ENCODE measurements at places on chromosomes 13 and 19.

- no peak for DNase-seq
Observed at GRCh38 chr13:111482806-111483620, 162.6 kb downstream of the TEX29 start.

- DNase-seq = peak; percentile 87
Observed at GRCh38 chr13:34161931-34162543, 344.1 kb downstream of the RFC3 start.

GRCh38 chr13:84263354-84264069, 381.2 kb upstream of the SLITRK1 start:
- no peak for DNase-seq

DNA sequence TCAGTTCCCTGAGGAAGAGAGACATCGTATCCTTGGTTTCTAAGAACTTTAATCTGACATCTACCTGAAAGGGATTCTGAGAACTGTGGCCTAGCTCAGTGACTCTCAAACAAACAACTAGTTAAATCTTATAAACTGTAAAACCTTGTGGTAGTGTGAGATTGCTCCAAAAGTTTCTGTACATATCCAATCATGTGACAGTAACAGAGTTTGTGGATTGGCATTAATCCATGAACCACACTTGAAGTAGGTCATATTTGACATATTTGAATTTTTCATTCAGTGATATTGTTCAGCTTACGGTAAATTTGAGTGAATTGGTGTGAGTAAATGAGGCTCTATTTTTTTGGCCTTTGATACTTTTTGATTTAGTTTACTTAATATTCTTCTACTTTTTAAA, 15.0 kb downstream of the TDRD3 start:
- DNase-seq = no peak

- DNase-seq = peak; percentile 75
Observed at GRCh38 chr13:76884186-76884906, 1.9 kb downstream of the KCTD12 start.

- DNase-seq = no peak
Observed at GRCh38 chr13:111040830-111041229, 74.3 kb upstream of the ARHGEF7 start.

GRCh38 chr19:3024509-3024869, 4.6 kb downstream of the TLE2 start:
- DNase-seq = no peak

GRCh38 chr13:107808389-107808788, 406.9 kb downstream of the LIG4 start:
- DNase-seq = peak; percentile 53

- no peak for DNase-seq
Observed at GRCh38 chr19:37197768-37198167, 12.6 kb downstream of the ZNF585B start.

GRCh38 chr19:16112778-16113177, 1.1 kb downstream of the RAB8A start:
- no peak for DNase-seq

DNA sequence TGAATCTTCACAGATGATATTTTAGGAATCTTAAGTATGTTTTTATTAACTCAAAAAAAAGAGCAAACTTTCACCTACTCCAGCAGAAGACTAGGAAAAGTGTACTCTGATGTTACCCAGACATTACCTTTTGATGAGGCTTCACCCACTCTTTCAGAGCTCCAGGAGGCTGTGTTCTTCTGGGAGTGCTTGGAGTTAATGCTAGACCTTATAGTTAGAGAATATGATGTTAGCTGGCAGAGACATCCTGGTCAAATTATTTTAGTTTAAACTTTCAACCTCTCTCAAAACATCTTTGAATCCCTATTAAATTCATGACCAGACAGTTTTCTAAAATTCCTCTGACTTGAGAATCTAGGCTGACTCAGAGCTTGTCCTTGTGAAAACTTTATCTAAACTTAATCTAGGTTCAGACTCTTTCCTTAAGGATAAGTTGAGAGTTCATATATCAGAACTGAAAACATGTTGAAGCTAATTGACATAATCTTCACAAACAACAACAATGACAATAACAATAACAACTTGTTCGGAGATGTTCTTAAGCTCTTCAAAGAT, 82.8 kb downstream of the ITGBL1 start:
- DNase-seq = peak; percentile 61

DNA sequence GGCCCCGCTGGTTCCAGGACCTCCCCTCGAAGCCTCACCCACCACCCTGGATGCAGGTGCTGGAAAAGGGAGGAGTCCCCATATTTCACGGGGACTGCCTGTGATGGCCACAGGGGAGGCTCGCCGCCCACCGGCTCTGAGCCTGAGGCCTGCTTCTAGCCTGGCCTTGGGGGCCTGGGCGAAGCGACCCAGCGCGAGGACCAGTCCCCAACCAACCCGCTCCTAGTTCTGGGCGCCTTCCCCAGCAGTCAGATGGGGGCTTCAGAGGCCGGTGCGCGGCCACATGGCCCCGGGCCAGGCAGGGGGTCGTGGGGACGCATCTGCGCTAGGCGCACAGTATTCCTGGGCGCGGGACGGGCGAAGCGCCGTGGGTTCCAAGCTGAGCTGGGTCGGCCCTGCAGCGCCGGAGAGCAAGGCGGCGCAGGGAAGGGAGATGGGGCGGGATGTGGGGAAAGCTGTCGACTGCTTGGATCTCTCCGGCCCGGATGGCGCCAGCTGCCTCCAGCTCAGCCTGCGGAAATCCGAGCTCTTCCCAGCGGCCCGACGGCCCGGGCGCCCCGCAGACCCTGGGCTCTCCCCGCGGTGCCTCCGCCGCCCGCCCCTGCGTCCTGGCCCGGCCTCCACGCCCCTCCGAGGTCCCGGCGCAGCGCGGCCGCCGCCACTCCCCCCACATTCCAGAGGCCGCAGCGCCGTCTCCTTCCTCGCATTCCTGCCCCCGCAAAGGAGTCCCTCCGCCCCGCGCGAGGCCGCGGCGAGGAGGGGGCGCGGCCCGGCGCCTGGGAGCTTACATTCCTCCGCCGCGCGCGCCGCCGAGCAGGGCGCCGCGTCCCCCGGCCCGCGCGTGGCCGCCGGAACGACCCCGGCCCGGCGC, at the start of gene WTIP:
Gene WTIP (plus strand): TSS at position 788 of the 871 bp plus-strand sequence. CDS start 217 bp downstream, outside the sequence.
- peak; percentile 95 for DNase-seq

DNA sequence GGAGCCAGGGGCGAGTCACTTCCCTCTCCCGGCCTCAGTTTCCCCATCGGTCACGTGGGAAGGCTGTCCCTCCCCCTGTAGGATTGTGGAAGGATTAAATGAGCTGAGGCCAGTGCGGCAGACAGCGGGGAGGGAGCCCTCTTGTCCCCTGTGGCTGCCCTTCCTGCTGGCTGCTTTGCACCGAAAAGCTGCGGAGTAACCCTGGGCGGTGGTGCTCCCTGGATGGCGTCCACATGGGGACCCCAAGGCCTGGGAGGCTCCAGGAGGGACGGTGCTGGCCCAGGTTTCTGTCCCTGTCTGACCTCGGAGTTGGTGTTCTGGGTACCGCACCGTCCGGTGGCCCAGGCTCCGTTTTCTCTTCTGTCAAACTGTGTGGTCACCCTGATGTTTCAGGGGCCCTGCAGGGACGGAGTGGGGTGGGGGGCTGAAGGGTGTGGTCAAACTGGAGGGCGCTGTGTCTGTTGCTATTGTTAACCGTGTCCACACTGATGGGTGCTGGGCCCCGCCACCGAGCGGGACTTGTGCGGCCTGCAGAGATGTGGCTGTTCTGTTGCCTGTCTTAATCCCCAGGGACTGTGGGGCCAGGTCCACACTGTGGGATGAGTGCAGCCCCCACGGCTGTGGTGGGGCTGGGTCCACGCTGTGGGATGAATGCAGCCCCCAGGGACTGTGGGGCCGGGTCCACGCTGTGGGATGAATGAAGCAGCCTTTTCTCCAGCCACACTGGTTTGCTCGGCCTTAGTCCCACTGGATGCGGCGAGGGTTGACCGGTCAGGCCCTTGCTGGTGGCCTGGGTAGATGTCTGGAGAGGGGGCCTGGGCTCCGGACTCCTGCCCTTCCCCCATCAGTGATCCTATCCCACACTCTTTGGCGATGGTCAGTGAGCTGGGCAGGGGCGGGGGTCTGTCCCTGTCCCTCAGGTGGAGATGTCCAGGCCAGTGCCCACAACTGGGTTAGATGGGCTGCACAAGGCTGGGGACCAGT, 6.9 kb downstream of the GNA11 start:
- no peak for DNase-seq

DNA sequence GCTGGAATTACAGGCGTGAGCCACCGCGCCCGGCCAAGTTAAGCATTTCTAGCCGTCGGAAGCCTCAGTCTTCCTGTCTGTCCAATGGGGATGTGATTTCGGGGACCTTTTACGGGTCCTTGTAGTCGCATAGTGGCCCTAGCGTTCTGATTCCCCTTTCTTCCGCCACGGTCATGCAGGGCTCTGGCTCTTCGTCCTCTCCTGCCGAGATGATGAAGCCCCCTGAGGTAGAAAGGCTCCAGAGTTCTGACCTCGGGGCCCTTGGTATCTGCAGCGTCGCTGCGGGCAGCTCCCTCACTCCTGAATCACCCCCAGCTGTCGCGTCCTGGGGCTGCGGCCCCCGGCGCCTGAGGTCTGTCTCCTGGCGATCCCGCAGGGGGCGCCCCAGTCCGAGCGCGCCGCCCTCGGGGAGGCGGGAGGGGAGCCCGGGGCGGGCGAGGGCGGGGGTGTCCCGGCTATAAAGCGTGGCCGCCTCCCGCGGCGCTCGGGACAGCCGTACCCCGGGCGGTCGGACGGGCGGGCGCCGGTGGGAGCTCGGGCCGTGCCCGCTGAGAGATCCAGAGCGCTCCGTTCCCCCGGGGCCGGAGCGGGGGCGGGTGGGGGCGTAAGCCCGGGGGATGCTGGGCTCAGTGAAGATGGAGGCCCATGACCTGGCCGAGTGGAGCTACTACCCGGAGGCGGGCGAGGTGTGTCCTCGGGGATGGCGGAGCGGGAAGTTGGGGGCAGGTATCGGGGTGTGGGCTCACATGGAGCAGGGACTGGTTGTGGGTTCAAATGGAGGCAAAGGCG, at the start of gene FOXA3:
Gene FOXA3 (plus strand): TSS at position 487 of the 789 bp plus-strand sequence. CDS start 131 bp downstream, at position 618.
- peak; percentile 65 for DNase-seq

DNA sequence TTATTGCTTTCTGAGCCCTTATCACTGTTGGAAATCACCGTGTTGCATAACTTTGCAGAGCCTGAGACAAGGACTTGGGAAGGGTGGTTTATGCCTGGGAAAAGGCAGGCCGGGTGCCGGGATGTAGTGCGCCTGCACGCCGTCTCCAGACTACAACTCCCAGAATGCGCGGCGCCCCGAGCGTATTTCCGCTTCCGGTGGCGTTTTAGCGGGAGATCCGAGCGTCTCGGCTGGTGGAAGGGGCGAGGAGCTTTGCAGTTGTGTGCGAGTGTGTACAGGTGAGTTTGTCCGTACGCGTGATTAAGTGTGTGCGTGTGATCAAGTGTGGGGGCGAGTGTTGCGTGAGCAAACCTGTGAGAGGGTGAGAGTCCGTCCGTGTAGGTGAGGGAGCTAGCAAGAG, 75.4 kb downstream of the PEG3 start:
- DNase-seq = no peak

DNA sequence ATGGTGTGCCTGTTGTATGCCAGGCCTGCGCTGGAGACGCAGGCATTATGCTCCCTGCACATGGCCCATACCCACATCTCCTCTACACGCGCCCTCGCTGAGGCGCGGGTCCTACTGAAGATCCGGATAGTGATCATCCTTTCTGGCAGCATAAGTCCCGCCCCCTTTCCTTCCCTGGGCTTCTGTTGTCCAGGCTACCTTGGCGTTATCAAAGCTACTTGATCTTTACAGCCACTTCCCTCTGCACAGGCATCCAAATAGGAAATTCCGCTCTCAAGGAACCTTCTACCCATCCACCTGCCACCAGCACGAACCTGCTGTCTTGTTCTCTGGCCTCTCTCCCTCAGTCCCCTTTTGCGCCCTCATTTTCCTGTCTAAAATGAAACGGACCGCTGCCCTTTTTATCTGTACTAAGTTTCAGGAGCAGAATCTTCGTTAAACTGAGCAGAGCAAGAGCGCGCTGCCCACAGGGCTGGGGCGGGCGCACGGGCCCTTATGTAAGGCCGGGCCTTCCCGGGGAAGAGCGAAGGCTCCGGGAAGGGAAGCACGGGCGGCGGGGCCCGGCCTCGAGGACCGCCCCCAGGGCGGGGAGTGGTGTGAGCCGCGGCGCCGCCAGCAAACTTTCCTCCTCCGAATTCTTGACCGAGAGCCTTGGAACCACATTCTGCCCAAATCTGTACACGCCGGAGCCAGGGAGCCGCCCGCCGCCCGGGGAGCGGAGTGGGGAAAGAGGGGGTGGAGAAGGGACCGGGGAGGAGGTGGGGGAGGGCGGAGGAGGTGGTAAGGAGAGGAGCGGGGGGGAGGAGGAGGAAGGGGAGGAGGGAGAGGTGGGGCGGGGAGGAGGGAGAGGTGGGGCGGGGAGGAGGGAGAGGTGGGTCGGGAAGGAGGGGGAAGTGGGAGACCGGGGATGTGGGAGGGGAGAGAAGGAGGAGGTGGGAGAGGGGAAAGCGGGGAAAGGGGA, 920 bp upstream of the UBE2L5 start:
- peak; percentile 91 for DNase-seq

- no peak for DNase-seq
Observed at GRCh38 chr19:33437821-33438671, 64.5 kb downstream of the CEBPG start.

- no peak for DNase-seq
Observed at GRCh38 chr13:96900986-96901385, 93.3 kb downstream of the OXGR1 start.

- DNase-seq = no peak
Observed at GRCh38 chr19:49094505-49095482, 9.5 kb downstream of the SNRNP70 start.

- DNase-seq = no peak
Observed at GRCh38 chr19:7910321-7911161, 4.1 kb upstream of the TGFBR3L start.

DNA sequence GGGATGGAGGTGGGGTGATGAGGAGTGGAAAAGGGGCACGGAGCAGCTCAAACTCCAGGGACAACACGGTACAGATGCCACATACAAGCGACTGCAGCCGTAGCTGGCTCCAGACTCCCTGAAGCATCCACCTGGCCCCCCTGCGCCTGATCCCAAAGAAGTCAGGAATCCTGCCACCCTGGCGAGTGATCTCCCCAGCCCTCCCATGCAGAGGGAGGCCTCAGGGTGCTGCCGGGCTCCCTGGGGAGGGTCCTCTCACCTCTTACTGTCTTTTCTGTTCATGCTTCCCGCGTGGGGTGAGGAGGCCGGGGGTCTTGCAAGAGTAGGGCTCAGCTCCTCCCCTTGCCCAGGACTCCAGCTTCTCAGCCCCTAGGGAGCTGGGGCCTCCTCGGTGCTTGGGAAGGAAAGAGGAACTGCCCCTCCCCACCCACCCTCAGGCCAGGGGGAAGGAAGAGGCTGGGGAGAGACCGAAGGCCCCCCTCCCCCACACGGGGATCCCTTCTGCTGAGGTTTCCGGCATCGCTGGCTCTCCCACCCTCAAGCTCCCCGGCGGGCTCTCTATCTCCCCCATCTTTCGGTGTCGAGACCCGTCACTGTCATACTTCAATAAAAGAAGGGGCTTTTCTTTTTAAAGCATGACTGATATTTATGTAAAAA, at the start of gene RASGRP4:
Gene RASGRP4 (minus strand): TSS at position 410 of the 657 bp plus-strand sequence. CDS start 128 bp downstream, at position 282.
- DNase-seq = no peak

DNA sequence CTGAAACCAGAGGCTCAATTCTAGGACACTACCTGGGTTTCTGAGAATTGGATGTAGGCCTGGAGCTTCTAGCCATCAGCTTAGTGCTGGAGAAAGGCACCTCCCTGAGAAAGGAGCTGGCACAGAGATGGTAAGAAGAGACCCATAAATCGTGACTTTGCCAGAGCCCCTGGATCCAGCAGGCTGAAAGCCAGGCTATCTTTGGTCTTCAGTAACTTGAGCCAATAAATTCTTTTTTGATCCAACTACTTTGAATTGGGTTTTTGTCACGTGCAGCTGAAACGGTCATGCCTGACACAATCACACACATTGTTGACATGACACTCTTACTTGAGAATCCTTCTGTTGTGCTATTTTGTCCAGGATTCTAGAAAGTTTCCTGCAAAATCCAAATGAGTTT, 103.4 kb downstream of the LHFPL6 start:
- DNase-seq = no peak

GRCh38 chr13:105428811-105429210, 1106.7 kb downstream of the EFNB2 start:
- peak; percentile 59 for DNase-seq
